ENCODE measurements at places on chromosomes 1 and 21.

DNA sequence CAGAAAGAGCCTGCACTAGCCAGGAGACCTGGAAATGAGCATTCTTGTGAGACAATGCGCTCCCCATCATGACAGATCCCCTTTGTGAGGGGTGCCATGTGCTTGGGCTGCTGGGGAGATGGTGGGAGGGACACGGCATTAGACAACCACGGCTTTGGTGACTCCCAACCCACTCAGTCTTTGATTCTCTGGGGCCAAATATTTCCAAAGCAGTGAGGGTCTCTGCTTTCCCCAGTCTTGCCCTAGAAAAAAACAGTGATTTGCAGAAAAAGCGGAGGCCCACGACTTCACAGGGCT lies 10.2 kb downstream of the SLC45A3 start:
- no peak for DNase-seq

DNA sequence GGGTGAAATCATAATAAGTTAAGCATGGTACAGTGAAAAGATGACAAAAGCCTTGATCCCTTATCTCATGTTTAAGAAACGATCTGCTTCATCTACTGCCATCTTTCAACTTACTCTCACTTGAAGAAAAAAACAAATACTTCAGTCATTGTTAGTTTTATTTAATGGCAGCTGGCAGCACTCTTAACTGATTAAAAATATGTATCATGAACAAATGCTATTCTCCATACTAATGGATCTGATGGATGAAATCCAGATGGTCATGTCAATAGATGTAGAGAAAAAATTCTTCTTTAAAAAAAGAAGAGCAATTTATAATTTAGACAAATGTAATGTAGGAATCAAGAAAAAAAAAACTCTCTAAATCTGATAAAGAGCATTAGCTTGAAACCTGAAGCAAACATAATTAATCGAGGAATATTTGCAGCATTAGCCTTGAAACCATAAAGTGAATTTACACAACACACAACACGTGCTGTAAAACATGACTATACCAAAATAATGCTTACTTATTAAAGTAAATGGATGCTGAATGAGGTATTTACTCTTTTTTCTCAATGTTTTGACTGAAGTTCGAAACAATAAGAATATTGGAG lies 579.0 kb upstream of the ADAMTS5 start:
- no peak for DNase-seq

DNA sequence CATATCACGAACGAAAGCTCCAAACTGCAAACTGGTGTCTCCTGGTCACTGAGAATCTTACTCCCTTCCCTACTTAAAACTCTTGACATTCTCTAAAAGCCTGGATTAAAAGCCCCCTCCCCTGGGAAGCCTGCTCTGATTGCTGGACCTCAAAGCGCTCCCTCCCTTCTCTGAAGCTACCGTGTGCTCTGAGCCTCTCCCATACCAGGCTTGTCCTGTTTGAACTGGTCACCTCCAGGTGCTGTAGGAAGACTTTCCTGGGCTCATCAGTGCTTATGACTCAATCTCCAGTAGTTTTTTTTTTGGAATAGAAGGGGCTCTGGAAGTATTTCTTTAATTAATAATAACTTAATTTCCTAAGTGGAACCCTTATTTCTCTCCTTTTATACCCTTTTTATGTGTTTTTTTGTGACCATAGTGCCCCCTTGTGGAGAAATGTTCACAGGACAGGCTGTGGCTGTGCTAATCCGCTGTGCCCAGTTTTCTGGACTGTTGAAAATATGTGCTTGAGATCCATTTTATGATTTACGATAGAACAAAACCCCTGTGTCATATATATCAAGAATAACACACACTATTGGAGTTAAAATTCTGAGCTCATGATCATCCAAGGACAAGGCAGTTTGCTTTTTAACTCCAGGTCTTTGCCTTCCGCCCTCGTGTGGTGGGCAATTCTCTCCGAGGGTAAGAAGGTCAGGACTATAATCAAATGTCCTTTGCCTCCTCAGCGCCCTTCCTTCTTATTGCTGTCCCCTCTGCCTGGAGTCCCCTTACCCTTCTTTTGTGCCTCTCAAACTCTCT lies 16.9 kb downstream of the MTARC1 start:
- peak; percentile 50 for DNase-seq

- DNase-seq, result peak; percentile 42
Measured at GRCh38 chr1:109091839-109092193, 1.3 kb downstream of the TMEM167B start.

DNA sequence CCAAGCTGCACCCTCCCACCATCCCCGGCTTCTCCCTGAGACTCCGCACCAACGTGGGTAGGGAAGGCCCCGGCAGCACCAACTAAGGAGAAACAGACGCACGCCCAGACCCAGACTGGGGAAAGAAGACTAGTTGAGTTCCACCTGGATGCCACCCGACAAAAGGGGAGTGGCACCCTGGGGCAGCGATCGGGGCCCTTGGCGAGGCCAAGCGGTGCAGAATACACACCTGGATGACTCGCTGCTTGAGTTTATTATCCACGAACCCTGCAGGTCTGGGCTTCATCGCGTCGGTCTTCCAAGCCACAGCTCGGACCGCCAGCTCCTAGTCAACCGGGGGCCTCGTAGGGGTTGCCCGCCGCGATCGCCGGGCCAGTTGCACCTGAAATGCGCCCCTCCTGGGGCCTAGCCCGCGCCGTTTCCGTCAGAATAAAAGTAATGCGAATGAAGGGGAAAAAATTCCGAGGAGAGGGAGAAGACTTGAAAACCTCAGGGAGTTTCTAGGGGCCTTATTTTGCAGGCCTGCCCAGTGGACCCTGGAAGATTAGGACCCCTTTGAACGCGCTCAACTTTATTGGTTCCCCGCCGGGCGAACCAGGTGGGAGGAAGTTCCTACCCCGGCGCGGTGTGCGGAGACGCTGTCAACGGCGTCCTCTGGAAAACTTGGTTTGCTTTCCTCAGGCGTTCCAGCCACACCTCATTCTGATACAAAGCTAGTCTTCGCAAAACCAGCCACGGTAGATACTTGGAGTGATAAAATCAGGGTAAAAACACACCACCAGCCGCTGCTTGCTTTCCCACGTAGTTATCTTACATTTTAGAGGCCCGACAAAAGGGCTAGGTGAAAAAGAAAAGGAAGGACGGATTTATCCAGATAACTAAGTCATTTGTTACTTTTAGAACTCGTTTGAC lies at the start of gene NVL:
Gene NVL, minus strand, starts transcription at position 331 of the 912 bp plus-strand sequence. Its CDS starts 45 bp downstream, at position 286.
- DNase-seq, result peak; percentile 83

DNA sequence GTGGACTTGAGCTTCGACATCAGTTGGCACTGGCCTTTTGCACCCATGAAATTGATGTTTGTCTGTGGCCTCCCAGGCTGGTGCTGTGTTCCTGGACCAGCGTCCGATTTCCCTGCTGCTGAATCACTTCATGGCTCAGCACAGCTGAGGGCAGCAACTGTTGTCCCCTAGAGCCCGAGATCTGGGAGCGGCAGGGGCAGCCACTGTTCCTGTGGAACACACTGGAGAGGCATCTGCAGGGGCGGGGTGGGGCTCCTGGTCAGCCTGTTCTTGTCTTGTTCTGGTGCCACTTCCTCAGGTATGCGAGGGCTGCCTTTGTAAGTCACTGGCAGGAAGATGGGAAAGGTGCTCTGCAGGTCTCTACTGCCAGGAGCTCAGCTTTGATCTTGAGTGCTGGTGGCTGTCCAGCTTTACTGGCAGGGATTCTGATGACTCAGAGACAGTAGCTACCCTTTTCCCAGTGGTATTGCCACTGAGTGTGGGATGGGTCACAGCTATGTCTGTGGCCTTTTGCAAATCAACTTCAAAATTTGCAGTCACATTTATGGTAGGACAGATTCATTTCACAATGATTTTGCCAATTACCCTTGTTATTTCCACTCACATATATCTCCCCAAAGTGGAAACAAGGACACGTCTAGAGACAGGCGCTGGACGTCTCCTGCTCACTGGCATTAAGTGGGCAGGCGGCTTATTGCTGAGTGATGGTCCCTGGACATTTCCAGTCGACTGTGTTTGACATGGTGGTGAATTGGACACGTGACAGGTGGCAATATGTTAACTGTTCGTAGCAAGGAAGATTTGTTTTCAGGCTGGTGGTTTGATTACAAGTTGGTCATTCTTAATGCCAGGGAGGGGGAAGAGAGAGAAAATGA lies 15.3 kb downstream of the AGPAT3 start:
- no peak for DNase-seq

GRCh38 chr1:116372191-116372590 lies 853 bp upstream of the ATP1A1 start:
- DNase-seq, result no peak

DNA sequence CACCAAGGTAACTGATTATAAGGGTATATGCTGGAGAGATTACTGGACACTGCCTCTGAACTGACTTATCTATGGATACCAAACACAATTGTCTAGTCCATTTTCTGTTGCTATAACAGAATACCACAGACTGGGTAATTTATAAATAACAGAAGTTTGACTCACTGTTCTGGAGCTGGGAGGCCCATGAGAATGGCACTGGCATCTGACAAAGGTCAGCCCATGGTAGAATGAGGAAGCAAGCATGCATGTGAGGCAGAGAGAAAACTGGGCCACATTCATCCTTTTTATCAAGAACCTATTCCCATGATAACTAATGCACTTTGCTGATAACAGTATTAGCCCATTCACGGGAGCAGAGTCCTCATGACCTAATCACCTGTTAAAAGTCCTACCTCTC lies 37.4 kb downstream of the FCER1A start:
- DNase-seq, result no peak

DNA sequence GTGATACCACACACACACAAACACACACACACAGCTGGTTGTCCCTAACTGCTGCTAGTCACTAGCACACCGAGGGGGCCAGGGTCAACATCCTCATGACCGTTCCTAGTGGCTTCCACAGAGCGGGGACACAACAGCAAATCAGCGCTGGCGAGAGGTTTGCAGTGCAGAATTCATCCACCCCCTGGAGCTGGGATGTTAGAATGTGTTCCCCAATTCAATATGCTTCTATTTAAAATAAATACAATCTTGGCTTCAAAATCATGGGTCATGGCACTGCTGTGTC lies 16.2 kb upstream of the C2CD2 start:
- no peak for DNase-seq

DNA sequence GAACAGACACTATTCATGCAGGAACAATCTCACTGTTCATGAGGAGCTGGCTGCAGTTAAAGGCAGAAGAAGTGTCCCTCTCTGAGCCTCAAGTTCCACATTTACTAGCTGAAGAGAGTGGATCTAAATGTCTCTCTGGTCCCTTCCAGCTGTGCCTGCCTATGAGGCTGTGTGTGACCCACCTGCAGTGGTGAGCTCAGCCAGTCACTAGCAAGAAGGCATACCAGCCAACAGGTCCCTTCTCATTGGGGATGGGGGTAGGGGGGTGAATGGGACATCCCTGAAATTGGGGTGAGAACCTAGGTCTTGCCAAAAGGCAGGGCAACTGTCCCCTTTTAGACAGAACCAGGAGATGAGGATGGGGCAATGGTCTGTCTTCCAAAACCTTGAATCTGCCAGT lies 13.6 kb downstream of the RD3 start:
- DNase-seq, result no peak

GRCh38 chr1:186002406-186002805 lies 268.2 kb downstream of the HMCN1 start:
- DNase-seq, result no peak

GRCh38 chr1:19758227-19758830 lies 41.4 kb downstream of the TMCO4 start:
- no peak for DNase-seq

GRCh38 chr1:117810553-117810952 lies 118.9 kb downstream of the GDAP2 start:
- DNase-seq, result no peak

DNA sequence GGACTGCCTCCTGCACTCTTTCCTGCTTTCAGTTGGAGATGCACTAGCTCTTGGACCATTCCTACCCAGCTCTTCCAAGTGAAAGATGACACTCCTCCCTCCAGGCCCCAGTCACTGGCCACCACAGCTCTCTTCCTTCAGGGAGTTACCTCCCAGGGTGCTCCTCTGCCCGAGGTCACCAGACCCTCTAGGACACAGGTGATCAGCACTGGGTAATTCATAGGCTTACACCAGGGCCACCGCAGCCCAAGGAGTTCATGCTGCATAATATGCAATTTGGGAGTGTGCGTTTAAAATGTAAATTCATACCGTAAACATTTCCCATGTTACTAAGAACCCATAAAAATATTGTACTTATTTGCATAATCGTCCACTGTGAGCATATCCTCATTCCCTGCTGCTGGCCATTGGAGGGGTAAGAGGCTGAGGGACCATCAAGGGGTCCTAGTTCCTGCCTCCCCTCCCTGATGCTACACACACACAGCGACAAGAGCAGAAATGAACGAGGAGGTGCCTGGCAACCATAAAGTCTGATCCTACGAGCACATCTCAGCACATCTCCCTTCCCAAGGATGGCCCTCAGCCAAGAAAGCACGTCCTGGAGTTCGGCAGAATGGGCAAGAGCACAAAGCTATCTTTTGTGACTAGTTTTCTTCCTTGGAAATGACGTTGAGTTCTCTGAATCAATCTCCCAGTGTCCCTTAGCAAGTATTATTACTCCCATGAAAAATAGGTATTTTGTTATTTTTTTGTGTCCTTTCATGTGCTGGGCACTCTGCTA lies 222.9 kb upstream of the RAB4A start:
- DNase-seq, result no peak

GRCh38 chr1:45334308-45335245 lies 5.4 kb upstream of the TOE1 start:
- DNase-seq, result no peak

DNA sequence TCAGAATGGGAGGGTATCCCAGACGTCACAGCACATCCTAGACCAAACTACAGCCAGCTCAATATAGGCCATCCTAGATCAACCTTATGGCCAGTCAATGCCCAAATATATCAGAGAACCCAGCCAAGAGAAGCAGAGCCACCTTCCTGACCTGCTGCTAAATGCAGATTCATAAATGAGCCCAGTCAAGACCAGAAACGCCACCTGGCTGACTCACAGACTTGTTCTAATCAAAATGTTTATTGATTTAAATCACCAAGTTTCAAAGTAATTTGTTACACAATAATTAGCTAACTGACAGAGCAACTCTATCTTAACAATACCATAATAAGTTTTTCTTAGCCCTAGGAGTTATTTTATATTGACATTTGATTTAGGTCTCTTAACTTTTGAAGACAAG lies 28.6 kb downstream of the ZNF644 start:
- DNase-seq, result no peak

GRCh38 chr1:15727021-15727420 lies 9.0 kb upstream of the SLC25A34 start:
- DNase-seq, result no peak

DNA sequence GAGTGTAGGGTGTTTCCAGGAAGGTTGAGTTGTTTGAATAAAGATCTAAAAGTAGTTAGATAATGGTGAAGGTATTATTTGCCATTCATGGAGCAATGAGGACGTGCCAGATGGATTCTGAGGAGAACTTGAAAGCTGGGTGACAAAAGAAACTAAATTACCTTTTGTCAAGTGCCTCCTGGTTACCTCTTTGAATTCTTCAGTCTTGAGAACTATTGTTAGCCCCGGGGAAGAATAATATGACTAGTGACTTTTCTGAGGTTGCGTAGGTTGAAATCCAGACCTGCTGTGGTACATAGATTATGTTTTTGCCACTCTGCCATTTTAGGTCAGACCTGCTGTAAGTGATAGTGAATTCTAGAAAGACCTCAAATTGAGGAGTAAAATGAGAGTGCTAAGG lies 11.5 kb downstream of the LAMC1 start:
- no peak for DNase-seq
